Stimulated activated CD4-positive, alpha-beta T cell treated with anti-CD3 and anti-CD28 coated beads, TNF-alpha, amount 100 ng/mL, for 1 hour (primary cell): ENCODE measurements at places on chromosomes 1 and 21.

- no peak for DNase-seq
These were observed 85.7 kb upstream of the NGF start for GRCh38 chr1:115423776-115424175.

DNA sequence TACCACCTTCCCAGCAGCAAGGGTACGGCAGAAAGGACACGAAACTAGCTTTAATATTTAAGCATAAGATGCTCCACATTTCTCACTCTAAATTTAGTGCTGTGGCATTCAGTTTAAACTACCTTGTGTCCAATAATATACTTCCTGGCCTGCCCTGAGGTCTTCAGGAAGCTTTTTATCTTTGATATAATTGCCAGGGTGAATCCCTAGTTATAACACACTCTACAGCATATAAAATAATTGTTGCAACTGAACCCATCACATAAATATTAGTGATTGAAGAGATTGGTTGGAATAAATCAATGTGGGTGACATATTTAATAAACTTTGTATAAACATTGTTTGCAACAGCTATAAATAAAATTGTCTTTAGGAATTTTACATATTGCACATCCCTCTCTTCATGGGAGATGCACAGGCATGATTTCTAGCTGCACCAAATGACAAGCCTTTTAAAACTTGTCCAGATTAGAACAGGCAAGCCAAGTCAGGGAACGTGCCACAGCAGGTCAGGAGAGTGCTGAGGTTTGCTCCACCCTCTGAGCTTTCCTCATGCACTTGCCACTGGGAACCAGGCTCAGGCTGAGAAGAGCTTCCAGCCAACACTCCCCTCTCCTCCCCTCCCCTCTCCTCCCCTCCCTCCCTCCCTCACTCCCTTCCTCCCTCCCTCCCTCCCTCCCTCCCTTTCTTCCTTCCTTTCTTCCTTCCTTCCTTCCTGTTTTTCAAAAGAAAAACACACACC lies 623.2 kb upstream of the PKN2 start:
- no peak for DNase-seq

DNA sequence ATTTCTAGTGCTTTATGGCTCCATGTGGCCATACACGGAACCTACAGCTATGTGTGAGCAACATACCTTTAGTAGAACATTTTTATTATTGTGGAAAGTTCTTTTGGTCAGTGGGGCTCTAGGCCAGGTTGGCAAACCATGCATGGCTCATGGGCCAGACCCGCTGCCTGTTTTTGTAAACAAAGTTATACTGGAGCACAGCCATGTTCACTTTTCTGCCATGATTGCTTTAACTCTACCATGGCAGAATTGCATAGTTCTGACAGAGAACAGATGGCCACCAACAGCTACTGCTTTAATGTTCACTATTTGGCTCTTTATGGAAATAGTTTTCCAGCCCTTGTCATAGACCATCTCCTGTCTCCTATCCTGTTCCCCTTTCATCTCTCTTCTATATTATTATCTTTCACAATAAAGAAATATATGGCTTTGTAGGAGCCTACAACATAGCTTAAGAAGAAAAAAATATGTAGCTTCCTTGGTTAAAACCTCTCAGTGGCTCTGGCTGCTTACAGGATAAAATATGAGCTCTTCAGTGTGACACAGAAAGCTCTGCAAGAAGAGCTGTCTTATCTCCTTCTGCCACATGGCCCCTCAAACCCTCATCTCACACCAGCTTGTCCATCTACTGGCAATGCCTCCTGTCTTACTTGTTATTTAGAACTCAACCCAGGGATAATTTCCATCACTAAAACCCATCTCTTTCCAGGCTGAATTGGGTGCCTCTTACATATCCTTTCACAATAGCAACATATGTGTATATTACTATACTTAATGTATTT lies 54.6 kb upstream of the RWDD3 start:
- DNase-seq, result no peak

- DNase-seq, result no peak
These were observed 13.1 kb upstream of the PARS2 start for GRCh38 chr1:54777431-54777830.

DNA sequence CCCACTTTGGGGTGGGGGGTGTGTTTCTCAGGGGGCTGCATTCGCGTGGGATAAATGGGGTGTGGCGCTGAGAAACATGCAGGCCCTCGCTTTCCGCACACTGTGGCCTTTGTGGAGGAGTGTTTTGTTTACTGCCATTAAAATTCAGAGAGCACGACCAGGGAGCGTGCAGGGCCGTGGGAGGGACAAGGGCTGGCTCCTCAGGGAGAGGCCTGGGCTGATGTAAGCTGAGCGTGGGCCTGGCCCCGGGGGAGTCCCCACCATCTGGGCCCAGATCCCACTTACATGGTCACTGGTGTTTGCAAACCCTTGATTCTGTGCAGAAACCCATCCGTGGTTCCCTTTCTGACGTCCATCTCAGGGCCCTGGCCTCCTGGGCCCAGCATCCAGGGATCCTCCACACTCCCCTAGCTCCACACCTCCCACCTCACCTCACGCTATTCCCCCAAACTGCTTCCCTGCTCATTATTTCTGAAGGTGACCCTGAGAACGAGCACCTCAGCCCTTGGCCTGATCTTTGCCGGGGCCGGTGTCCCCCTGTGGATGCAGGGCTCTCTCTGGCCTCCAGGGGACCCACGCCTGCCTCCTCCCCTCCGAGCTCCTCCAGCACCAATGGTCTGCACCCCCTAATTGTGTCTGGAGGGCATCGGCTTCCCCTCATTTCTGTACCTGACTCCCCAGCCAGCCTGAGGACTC lies 92.5 kb upstream of the SIM2 start:
- no peak for DNase-seq

- DNase-seq, result no peak
These were observed 383.4 kb downstream of the USP25 start for GRCh38 chr21:16113052-16113715.
